Activated naive CD4-positive, alpha-beta T cell treated with anti-CD3 and anti-CD28 coated beads for 36 hours (primary cell): ENCODE measurements at places on chromosomes 11 and 22. TPM values are rescaled to one million over a fixed set of nuclear protein-coding genes. Genes with fewer than 3 reads are reported as not detected.

- no peak for DNase-seq
These were observed 31.9 kb upstream of the APOL5 start for GRCh38 chr22:35685731-35686130.

DNA sequence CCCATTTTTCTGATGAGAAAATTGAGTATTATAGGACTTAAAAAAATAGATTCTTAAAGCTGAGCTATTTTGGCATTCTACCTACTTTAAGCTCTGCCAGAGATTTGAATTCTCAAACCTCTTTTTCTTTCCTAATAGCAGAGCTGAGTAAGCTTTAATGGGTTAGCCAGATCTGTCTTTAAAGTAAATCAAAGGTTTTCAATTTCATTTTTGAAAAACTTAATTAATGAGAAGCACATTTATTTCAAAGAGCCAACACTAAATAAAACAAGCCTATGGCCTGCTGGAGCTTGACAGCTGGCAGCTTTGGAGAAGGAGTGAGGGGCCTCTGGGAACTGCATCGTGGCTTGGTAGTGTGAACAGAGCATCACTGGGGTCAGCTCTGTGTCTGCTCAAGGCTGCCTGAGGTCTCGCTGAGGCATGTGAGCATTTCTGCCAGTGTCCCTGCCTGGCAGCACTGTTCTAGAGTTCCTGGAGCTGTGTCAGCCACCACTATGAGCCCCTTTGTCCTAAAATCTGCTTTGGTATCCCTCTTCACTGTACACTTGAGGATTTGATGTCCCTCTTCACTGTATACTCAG is 50.4 kb upstream of the PRSS23 start:
- DNase-seq: no peak

GRCh38 chr11:98434296-98434695 is 586.5 kb upstream of the CNTN5 start:
- DNase-seq: no peak

DNA sequence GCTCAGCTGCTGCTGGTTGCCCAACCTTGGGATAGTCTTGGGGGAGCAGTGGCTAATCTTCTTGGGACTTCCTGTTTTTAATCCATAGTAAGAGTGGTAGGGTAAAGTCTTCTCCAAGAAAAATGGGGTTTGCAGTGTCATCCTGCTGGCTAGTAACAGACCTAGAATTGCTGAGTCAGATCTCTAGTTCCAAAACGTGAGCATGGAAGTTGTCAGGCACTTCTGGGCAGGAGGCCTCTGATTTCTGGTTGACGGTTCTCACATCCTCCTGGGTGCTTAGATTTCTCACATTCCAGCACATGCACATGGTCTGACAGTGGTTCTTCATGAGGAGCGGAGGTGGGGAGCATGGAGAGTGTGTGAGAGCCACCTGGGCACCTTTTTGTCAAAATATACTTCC is 410.0 kb downstream of the OPCML start:
- DNase-seq: no peak

- no peak for DNase-seq
These were observed 41.1 kb downstream of the DIXDC1 start for GRCh38 chr11:111978028-111978771.

DNA sequence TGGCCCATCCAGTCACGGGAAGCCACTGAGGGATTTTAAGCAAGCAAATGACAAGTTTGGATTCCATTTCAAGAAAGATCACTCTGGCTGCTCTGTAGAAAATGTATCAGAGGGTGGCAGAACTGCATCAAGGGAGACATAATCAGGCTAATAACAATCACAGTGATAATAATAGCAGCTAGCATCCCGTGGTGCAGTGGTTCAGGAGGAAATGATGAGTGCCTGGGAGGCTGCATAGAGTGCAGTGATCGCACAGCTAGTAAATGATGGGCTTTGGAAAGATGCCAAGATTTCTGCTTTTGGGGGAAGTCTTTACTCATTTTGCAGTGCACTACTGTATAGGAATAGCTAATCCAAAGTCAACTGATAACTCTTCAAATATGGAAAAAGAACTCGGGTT is 35.8 kb downstream of the TNRC6B start:
- DNase-seq: no peak

GRCh38 chr11:28524098-28524497 is 415.9 kb downstream of the METTL15 start:
- no peak for DNase-seq

- DNase-seq: no peak
These were observed 942 bp upstream of the TSPAN18 start for GRCh38 chr11:44725757-44726282.

GRCh38 chr11:111388842-111389241 is 9.8 kb upstream of the POU2AF1 start:
- no peak for DNase-seq

DNA sequence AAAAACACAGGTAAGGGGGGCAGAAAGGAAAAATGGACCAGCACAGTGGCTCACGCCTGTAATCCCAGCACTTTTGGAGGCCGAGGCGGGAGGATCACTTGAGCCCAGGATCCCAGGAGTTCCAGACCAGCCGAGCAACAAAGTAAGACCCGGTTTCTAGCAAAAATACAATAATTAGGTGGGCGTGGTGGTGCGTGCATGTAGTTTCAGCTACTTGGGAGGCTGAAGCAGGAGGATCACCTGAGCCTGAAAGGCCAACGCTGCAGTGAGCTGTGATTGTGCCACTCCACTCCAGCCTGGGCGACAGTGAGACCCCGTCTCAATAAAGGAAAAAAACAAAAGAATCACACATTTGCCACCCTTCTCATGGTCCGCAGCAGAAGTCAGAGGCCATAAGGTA is 519.4 kb downstream of the BRD1 start:
- no peak for DNase-seq

GRCh38 chr11:25844811-25845210 is 487.1 kb upstream of the ANO3 start:
- DNase-seq: no peak

GRCh38 chr11:66022401-66023185 is 3.7 kb downstream of the CATSPER1 start:
- DNase-seq: peak; percentile 81

- no peak for DNase-seq
These were observed 20.4 kb downstream of the BIRC2 start for GRCh38 chr11:102367364-102367763.

GRCh38 chr22:32613773-32614392 is 139.3 kb downstream of the FBXO7 start:
- no peak for DNase-seq

DNA sequence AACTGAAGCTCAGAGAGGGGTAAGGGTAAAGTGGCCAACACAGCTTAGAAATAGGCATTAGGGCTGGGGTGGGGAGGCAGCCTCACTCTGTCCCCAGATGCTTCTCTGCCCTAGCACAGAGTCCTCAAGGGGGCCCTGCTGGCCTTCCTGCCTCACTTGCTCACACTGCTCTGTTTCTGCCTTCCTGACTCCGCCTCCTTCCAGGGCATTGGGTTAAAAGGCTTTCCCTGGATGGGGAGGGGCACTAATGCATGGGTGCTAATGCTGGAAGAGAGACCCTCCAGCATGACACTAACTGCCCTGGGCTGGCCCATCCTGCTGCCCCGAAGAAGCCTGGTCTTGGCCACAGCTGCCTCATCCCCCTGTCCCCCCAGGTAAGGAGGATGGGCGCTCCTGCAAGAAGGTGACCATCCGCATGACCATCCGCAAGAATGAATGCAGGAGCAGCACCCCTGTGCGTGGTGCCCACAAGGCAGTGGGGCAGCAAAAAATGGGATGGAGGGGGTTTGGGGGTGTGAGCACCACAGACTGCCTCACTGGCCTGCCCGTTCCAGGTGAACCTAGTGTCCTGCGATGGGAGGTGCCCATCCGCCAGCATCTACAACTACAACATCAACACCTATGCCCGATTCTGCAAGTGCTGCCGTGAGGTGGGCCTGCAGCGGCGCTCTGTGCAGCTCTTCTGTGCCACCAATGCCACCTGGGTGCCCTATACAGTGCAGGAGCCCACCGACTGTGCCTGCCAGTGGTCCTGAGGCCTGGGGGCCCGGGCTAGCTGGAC is 74.0 kb upstream of the MYOD1 start:
- DNase-seq: no peak

DNA sequence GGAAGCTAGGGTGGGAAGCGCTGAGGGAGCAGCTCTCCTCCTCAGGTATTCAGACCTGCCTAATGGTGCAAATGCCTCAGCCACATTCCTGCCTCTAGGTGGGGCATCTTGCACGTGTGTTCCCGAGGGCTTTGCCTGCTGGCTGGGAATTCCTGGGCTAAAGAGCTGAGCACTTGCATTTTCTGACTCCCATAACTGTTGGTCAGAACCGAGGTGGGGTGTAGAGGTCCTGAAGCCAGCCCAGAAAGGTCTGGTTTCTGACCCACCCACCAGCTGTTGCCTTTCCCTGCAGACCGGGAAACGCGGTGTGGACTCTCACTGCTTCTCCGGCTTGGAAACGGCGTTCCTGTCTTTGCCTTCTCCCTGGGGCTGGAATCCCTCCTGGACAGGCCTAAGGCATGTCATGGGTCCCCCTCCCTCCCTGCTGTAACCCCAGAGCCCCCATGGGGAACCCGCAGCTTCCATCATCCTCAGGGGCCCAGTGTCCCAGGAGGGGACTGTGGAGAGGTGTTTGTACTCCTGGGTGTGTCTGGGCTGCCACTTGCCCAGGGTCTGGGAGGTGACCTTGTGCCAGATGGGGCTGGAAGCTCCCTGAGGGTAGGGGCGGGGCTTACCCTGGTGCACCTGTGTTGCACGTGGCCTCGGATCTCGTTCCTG is 24.0 kb upstream of the SMIM38 start:
- DNase-seq: peak; percentile 45

DNA sequence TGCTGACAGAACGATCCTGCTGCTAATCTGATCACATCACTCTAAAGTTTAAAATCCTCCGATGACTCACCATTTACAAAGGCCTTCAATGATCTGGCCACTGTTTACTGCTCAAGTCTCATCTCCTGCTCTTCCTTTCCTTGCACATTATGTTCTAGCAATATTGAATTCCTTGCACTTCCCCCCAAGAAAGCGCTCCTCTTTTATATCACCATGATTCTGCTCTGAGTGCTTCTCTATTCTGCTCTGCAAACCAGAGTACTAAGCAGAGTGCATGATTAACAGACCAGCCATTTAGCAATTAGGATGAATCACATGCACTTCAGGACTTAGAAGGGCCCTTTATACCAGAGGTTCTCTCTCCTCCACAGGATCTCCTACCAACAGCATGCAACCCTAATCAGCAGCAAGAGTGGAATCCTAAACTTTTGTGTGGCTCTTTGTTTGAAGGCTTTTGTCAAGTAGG is 1122.8 kb upstream of the CCDC90B start:
- no peak for DNase-seq

DNA sequence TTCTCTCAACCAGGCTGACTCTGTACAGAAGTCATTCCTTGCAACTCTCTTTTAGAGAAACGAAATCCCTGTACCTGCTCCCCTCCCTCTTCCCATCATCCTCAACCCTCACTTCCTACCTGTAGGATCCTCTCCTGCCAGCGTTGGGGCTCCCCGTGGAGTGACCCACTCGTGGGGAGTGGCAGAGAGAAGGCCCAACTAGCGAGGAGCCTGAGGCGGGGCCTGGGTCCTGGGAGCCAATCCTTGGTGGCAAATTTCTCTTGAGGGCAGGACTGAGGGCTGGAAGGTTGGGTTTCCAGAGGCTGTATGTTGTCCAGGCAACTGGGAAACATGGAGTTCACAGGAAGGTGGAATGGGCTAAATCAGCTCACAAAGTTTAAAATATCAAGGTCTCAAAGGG is 10.4 kb downstream of the NHERF4 start:
- DNase-seq: no peak

GRCh38 chr11:64971421-64972233 is at the start of gene MAJIN:
Gene MAJIN, minus strand, starts transcription at chr11:64972108. Its CDS starts 12,703 bp downstream, at chr11:64959405.
- DNase-seq: peak; percentile 89

DNA sequence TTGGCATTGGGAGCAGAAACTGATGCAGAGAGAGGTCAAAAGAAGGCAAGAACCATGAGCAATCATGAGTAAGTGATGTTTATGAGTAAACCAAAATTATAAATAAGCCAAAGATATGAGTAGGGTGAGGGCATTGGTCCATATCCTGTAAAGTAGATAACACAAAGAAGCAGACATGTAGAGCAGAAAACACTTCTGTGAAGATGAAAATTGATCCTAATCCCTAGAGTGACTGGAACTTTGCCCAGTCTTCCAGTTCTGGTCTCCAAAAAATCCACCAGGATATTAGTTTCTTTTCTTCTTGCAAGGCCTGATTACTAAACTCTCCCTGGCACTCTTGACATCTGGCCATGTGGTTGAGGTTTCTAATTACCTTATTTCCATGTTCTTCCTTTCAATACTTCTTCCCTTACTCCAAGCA is 13.7 kb upstream of the DRD2 start:
- no peak for DNase-seq

GRCh38 chr22:19801340-19802000 is 40.9 kb downstream of the TBX1 start:
- DNase-seq: no peak

DNA sequence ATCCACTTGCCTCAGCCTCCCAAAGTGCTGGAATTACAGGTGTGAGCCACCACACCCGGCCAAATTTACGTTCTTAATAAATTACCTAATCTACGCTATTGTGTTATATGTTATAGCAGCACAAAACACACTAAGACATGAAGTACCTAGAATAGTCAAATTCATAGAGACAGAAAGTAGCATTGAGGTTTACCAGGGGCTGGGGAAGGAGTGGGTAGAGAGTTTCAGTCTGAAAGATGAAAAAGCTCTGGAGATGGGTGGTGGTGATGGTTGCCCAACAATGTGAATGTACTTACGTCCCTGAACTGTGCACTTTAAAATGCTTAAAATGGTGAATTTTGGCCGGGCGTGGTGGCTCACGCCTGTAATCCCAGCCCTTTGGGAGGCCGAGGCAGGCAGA is 65.7 kb upstream of the NUP50 start:
- no peak for DNase-seq

GRCh38 chr11:102402548-102402947 is 50.0 kb downstream of the TMEM123 start:
- DNase-seq: no peak

DNA sequence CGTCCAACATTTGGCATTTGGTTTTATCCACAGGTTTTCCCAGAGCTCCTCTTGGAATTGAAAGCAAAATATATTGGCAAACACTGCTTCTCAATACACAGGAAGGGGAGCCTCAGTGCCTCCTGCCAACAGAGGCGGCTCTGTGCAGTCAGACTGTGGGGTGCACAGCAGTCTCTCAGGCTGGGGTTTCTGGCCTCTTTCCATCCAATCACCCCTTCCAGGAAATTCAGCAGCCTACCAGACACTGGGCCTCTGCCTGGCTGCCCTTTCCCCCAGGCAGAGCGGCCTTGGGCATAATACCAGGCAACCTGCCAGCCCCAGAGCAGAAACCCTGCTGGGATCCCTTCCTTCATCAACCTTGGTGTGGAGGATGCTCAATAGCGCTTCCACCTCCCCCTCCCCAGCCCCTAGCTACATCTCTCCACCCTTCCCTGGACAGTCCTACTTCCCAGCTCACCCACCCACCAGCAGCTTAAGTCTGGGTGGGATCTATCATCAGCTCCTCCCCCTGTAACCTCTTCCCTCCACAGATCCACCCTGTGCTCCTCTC is 17.8 kb upstream of the RAPSN start:
- no peak for DNase-seq

The LRRC51 gene
- 8.3 TPM for total RNA-seq

The GSTT2B gene
- not detected for total RNA-seq

The PRG3 gene
- not detected for total RNA-seq

The PRSS23 gene
- total RNA-seq: 0.38 TPM

The OR8H3 gene
- not detected for total RNA-seq

The ADSL gene
- 125 TPM for total RNA-seq

The C11orf97 gene
- not detected for total RNA-seq

The OR2AG2 gene
- total RNA-seq: 0.05 TPM

The GALNT18 gene
- 4.7 TPM for total RNA-seq

The OR5AS1 gene
- not detected for total RNA-seq

The WNT7B gene
- total RNA-seq: not detected

The PANX3 gene
- total RNA-seq: not detected
